PC-3 (cell line): ENCODE measurements at places on chromosomes 16 and 17. TPM values are rescaled to one million over a fixed set of nuclear protein-coding genes. Genes with fewer than 3 reads are reported as not detected.
A peak's percentile ranks its signal among the peaks of the same experiment; 100 is the strongest.

ITGB3 gene
- 0.36 and 0.69 TPM in 2 replicates for total RNA-seq

NQO1 gene
- 193 and 251 TPM in 2 replicates for total RNA-seq

GRCh38 chr17:50967795-50968194 lies 101.6 kb upstream of the TOB1 start:
- DNase-seq = no peak

DNA sequence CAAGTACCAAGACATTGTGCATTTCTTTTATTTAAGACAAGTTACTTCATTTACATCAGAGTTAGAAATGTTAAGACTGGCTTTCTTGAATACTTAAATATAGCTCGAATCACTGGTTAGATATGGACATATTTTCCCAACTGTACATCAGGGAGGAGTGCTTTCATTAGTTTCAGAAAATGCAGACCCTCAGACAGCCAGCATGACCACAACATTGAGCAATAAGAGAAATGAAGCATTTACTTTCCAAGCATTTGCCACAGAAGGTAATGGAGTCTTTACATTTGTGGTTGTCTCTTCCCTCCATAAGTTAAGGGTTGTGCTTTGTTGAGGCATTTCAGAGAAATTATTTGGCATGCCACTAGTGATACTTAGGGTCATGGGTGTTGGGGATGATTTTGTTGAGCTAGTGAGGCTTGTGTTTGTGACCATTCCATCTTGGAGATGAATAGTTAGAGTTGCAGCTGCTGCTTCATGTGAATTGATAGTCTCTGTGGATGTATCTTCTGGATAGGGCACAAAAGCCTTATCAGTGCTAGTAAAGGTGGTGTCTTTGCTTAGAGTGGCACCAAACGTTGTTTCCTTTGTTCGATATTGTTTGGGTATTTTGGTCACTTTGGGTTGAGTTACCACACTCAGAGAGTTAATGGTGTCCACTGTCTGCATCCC lies 2.1 kb downstream of the OMG start:
- DNase-seq = no peak

GRCh38 chr17:77248216-77249114 lies 107.7 kb downstream of the SEC14L1 start:
- DNase-seq = no peak

GRCh38 chr17:63190821-63191370 lies 224.9 kb downstream of the TANC2 start:
- no peak for DNase-seq

DNA sequence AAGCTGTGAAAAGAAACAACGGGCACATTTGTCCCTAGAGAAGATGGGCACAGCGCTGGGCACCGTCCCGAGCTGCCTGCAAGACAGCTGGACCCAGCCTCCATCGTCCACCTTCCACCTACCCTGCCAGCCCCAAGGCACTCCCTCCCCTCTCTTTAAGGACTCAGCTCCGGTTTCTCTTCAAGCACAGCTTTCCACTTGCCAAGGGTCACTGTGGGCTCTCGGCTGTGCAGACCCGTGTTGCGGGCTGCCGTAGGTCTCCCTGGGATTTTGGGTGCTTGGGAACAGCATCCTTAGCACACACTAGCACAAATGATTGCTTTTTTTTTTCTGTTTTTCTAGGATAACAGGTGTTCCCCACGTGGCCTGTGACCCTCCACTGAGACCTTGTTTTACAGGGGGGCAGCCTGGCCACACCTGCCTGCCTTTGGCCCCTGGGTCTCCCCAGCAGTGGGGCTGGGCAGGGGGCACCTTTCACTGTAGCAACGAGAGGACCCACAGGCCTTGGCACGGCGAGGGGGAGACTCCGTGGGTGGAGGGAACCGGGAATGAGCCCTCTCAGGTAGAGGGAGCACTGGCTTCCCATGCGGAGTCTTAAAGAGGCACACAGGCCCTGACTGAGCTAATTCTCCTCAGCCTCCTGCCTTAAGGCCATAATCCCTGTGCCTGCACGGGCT lies 1.4 kb downstream of the CHMP6 start:
- DNase-seq = peak; percentile 31
